Tongue (tissue), 3 donors: ENCODE measurements at places on chromosomes 2 and 18.

DNA sequence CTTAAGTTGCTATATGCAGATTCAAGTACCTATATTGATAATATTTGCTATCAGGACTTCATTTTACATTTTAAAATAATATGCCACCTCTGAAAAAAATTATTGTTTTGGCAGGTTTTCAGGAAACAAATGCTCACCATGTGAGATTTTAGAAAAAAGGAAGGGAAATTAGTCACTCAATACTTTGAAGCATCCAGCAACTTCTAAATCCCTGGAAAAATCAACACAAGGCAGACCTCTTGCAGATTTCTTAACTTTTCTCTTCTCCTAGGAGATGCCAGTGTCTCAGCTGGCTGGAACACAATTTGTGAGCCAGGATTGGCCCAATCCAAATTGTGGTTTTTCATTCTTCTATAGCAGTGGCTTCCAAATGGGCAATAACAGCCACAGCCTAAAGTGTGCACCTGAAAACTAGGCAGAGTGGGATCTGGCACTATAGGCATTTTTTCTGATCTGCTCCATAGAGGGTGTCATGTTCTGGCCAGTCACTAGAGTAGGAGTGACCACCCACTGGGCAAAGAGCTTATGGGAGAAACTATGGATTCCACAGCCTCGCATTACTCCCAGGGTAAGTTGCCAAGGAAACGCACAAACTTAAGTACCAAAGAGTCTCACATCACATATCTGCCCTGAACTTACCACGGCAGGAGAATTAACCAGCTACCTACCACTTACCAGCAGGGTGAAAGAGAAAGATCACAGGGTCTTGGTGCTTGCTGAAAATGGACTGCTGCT, 28.1 kb upstream of the THOC1 start:
- peak; percentile 29 for DNase-seq

DNA sequence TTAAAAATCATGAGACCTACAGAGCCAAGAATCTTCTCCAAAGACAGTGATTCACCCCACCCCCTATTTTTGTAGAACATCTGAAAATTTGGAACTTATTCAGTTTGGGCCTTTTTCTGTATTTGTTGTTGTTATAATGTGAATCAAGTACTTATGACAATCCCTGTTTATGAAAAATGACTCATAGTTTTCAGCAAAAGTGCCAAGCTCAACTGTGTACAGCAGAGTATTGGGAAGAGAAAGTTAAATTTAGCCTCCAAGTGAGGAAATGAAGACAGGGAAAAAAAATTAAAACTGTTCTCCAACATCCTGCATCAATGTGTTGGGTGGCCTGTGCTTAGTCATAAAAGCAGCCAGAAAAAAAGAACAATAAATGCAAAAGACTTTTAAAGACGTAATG, 46.2 kb downstream of the LRATD1 start:
- DNase-seq, result peak; percentile 6

- no peak for DNase-seq
Observed at GRCh38 chr2:95329891-95330793, 33.0 kb downstream of the KCNIP3 start.

GRCh38 chr2:145597006-145597405, 1077.1 kb upstream of the ZEB2 start:
- no peak for DNase-seq

DNA sequence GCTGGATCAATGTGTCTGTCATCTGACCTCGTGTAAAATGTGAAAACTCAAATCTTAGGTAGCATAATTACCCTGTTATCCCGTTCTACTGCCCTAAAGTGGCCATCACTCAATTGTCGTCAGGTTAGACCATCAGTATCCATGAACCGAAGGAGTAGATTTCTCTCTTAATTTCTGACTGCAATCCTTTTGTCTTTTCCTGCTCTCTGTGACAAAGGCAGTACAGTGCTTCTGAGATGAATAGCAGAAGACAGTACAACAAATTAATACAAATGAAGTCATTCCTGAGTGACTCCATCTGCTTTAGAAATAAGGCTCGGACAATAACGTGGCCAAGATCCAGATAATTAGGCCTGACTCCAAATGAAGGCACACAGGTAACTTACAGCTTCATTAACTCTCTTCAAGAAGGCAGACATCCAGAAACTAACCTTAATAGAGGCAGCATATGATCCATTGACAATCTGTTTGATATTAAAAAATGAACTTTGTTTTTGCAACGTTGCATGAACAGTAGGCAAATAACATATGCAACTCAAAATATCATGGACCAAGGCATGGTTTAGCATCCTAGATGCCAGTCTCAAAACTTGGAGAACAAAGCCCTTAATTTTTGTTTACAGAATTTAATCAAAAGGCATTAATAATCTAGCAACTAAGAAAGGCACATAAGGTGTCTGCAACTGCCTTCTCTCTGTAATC, 96.7 kb upstream of the CDH20 start:
- DNase-seq, result no peak

GRCh38 chr18:33983126-33983525, 241.6 kb downstream of the NOL4 start:
- DNase-seq, result no peak

GRCh38 chr18:71114550-71115210, 825.8 kb downstream of the SOCS6 start:
- no peak for DNase-seq

DNA sequence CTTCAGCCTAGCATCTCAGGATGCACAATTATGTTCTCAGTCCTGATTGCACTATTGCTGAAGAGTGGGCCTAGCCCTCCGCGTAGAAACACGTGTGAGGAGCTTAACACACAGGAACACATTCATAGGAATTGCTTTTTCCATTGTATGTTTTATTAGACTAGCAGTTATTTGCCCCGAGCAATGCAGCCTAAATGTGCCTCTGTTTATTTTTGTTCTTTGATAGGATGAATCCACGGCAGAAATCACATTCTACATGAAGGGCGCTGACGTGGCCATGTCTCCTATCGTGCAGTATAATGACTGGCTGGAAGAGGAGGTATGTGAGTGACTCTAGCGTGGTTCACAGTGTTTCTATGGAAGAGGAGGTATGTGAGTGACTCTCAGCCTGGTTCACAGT, 65.9 kb upstream of the NFATC1 start:
- DNase-seq, result no peak

GRCh38 chr2:65553504-65554074, 121.2 kb upstream of the SPRED2 start:
- DNase-seq, result no peak

DNA sequence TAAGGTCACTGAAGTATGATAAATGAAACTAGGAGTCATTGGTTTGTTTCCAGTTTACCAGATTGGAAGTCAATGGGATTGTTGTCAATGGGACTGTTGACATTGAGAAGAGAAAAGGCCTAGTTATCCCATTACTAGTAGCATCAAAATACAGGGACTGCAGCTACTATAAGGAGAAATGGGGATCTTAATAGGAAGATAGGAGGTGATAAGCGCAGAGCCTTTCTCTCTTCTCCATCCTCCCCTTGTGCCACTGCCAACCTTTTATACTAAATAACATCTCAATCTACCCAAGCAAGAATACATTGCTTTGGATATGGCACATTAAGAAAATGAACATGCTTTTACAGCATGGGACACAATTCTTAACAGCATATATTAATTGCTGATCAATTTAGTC, 10.5 kb upstream of the BBS5 start:
- DNase-seq, result no peak

GRCh38 chr2:108199726-108200125, 40.0 kb upstream of the SULT1C3 start:
- DNase-seq, result no peak

DNA sequence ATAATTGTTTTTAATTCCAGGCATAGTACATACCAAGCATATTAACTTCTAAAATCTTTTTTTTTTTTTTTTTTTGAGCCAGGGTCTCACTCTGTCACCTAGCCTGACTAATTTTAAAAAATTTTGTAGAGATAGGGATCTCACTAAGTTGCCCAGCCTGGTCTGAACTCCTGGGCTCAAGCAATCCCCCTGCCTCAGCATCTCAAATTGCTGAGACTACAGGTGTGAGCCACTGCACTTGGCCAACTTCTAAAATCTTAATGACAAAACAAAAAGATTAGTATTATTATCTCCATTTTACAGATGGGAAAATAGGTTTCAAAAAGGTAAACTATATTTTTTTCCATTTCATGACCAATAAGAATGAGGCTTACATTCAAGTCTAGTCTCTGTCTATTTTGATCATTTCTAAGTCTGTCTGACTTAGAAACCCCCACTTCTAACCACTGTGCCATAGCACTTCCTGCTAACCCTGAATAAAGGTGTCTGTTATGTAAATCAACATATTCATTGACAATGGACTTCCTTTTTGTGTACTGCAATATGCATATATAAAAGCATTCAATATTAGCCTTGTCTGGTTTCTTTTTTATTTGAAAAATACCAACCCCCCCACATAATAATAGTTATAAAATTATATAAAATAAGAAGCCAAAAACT, 28.7 kb upstream of the ZEB2 start:
- no peak for DNase-seq

- DNase-seq, result no peak
Observed at GRCh38 chr2:32418778-32419177, 62.0 kb downstream of the BIRC6 start.

DNA sequence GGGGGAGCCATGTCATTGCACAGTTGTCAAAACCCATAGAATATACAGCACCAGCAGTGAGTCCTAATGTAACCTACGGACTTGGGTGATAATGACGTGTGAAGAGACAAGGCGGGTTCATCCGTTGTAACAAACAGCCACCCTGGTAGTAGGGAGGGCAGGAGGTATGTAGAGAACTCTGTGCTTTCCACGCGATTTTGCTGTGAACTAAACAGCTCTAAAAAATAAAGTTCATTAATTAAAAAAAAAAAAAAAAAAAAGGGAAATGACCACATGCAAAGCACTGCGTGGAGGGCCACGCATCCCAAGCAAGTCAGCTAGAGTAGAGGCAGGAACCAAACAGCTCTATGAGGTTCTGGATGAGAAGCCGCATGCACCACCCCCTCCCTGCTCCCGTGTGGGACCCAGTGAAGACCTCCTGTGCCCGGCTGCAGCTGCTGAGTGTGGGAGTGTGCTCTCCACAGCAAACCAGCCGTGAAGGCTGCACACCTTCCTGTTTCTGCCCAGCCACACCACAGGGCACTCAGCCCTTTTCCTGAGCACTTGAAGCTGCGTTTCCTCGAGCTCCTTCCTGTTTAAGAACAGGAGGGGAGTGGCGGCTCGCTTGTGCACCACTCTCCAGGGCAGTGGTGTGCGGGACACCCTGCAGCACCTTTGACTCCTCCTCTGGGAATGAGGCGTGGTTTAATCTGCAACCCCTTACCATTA, 65.6 kb downstream of the ODC1 start:
- DNase-seq, result no peak

DNA sequence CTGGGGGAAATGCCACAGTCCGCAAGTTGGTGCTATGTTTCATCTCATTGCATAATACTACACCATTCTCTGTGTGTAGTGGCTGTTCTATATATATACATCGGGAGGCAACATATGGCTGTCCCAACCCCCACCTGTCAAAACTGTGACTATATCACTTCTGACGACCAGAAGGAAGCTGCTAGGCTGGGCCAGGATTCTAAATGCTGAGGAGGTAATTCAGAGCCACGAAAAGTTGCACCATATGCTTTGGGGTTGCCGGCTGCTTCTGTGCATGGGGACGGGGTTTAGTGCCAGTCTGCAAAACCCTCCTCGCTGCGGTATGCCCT, 117.3 kb downstream of the MSH2 start:
- no peak for DNase-seq

- DNase-seq, result no peak
Observed at GRCh38 chr18:13048061-13048595, 57.0 kb downstream of the CEP192 start.

DNA sequence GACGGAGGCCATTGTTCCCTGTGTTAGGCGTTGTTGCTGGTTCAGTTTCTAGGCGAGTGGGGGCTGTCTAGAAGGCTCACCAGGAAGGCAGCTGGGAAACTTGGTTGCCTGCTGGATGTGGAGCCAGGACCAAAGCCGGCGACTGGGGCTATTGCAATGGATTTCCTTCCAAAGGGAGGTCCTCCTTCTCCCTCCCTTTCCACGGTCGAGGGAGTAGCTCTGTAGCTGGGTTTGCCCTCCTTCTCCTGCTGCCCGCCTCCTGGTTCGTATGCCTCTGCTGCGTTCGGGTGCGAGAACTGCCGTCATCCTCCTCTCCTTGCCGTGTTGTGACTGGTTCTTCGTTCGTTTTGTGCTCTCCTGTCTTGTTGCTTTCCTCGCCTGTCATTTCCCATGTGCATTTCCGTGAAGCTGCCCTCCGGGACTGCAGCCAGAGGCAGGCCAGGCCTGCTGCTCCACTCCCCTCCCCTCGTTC, 203.4 kb downstream of the NEDD4L start:
- DNase-seq, result peak; percentile 65

DNA sequence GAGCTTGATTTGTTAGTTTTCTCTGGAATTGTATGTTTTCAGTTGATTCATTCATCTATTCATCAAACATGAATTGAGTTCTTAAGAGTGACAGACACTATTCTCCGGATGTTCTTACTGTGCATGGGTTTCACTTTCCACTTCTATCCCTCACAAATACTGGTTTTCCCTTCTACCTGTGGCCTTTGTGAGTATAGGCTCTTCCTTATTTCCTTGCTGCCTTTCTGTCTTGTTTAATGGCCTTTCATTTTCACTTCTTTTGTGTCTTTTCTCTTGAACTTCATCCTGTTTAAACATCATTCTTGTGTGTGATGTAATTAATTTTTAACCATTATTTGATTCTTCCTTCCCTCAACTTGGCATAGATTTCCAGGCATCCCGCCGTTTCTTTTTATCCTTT, 90.7 kb downstream of the CRIM1 start:
- DNase-seq, result no peak

- DNase-seq, result no peak
Observed at GRCh38 chr18:52152036-52152435, 188.0 kb upstream of the DCC start.

DNA sequence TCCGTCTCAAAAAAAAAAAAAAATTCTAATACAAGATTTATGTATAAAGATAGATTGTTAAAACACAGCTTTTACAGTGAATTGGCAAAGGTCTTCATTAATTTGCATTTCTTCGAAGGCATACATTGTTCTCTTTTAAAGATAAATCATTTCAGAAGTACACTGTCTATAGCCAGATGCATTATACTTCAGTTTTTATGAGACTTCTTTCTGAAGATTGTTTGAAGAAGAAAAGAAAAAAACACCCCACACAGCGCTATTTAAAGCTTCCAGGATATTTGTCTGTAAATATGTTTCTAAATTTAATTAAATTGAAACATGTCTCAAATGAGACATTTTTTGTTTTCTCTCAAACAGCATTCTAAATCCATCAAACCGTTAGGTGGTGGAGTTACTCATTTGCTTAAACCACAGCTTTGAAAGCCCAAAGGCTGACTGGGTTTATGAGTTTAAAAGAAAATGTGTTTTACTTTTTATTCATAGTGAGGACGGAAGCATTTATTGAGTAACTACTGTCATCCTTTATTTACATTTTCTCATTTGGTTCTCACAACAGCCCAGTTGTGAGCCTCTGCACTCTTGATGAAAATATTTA, 42.4 kb upstream of the C1GALT1C1L start:
- DNase-seq, result no peak

GRCh38 chr18:6639305-6639704, 90.2 kb upstream of the ARHGAP28 start:
- no peak for DNase-seq

DNA sequence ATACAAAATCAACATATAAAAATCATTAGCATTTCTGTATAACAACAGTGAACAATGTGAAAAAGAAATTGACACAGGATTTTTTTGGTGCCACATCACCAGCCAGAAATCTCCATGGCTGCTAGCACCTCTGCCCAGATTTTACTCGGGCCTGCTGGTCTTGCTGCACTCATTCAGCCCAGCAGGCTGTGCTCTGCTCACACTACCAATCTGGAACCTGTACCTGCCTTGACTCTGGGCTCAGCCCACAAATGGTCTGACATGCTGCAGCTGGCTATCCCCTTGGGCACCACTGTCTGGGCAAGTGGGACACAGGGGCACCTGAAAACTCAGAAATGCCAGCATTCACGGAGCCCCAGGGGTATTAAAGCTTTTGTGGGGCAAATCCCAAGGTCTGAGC, 392.5 kb upstream of the NRXN1 start:
- no peak for DNase-seq
